ENCODE measurements at places on chromosomes 5 and 9.

DNA sequence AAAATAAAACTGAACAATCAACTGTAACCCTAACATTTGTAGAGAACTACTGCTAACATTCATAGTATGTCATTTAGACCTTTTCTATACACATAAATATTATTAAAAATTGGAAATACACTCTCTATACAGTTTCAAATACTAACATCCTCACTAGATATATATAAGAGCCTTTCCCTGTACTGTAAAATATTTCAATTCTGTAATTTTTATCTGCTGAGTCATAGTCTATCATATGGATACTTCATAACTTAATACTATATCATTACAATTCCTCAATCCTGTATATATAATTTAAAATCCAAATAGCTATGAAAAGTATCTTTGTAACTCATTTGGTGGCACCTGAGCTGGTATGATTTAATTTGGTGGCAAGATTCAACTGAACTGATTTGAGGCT lies 55.8 kb downstream of the FBXO4 start:
- no peak for DNase-seq

- no peak for DNase-seq
Observed at GRCh38 chr5:20348321-20348720, 360.3 kb upstream of the CDH18 start.

DNA sequence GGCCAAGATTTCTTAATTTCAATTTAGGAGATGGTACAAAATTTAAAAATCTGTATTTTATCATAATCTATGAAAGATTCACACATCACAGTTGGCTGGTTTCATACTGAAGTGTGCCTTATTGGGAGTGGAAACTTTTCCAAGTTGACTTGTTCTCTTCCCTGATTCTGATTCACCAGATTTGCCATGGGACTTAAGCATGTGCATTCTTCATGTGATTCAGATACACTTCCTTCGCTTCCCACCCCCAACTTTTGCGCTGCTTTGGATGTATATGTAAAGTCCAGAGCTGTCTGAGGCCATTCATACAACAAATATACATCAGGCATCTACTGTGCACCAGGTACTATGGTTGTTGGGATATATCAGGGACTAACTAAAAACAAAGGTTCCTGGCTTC lies 34.4 kb downstream of the CPEB4 start:
- DNase-seq, result no peak

DNA sequence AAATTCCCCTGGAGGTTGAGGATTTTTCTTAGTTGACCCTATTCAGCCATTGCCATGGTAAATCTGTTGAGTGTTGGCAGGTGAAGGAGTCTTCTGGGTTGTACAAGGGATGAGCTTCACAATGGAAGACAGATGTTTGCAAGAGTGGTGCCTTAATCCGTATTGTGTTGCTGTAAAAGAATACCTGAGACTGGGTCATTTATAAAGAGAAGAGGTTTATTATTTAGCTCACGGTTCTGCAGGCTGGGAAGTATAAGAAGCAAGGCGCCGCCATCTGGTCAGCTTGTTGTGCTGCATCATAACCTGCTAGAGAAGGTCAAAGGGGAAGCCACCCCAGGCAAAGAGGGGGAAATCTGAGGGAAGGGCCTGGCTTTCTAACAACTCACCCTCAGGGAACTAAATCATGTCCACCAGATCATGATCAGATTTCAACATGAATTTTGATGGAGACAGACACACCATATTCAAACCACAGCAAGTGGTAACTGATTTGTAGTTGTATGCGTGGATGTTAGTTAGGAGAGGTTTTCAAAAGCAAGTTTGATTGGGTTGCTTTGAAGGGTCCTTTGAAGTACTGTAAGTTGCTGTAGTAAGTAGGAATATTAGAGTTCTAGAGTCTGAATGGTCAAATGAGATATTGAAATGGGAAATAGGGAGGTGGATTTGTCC lies 2.5 kb downstream of the TNPO1 start:
- DNase-seq, result peak; percentile 27

GRCh38 chr9:124133727-124134126 lies 122.2 kb downstream of the LHX2 start:
- no peak for DNase-seq

- DNase-seq, result no peak
Observed at GRCh38 chr5:59437176-59437575, 456.4 kb downstream of the PDE4D start.

DNA sequence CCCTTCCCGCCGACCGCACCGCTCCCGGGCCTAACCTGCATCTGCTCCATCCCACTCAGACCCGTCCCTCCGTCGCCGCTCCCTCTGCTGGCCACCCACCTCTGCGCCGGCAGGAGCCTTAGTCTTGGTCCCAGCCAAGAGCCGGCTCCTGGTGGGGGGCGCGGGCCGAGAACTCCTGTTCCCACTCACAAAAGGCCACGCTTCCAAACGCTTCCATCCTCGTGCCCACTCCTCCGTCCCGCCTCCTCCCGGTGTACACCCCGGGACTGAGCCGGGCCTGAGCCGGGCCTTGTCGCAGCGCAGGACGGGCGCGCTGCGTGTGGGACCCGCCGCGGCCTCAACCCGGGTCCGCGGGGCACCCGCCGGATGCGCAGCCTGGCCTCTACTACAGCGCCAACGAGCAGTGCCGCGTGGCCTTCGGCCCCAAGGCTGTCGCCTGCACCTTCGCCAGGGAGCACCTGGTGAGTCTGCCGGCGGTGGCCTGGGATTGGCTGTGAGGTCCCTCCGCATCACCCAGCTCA lies 7.5 kb downstream of the ADAMTS13 start:
- DNase-seq, result no peak

DNA sequence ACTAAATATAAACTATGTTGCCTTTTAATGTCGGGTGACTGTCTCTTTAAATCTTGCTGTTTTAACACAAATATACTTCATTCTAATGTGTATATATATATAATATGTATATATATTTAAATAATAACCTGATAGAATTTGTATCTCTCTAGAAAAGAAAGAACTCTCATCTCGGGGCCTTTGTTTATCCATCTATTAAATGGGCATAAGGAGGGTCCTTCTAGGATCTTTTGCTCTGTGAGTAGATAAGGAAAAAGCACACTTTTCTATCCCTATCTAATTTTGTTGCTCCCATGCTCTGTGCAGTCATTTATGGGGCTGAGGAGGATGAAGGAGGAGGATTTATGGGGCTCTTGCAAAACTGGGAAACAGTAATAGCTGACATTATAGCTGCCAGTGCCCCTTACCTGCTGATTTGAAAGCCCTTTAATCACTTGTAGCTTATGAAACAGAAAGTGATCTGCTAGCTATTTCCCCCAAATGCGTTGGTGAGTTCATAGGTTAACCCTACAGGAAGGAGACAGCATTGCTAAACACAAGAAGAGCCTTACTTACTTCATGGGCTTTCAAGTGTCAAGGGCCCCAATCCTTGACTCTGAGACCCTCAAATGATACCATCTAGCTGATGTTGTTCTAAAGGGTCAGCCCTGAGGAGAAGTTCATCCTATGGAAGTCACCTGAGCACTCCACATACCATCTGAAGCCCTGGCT lies 5.8 kb upstream of the PPARGC1B start:
- DNase-seq, result no peak

GRCh38 chr5:110045158-110045557 lies 355.4 kb downstream of the MAN2A1 start:
- no peak for DNase-seq

GRCh38 chr5:79236362-79236969 lies 535 bp downstream of the JMY start:
- DNase-seq, result no peak

GRCh38 chr9:109981091-109981490 lies 201.1 kb downstream of the PALM2AKAP2 start:
- no peak for DNase-seq
